ENCODE measurements at places on chromosomes 11 and 22.

DNA sequence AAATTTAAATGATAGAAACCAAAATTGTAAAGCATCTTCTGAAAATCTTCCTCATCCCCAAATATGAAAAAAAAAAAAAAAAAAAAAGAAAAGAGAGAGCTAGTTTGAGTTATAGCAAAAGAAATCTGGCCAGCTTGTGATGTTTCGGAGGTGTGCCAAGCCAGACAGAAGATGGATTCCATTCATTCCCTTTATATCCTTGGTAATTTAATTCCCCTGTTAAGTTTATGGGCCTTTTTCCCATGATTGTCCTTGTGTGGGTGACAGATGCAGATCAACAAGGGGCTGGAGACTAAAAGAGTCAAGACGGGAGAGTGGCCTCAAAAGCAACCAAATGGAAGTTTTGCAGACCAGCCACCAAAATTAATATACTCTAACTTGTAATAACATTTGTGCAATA lies 47.6 kb upstream of the PARVA start:
- DNase-seq, result no peak

GRCh38 chr11:44267006-44267749 lies 42.8 kb downstream of the ALX4 start:
- DNase-seq, result no peak

GRCh38 chr22:18110954-18111758 lies 547 bp downstream of the TUBA8 start:
- no peak for DNase-seq

- no peak for DNase-seq
These were observed 76.2 kb downstream of the SNX19 start for GRCh38 chr11:130839981-130840666.

DNA sequence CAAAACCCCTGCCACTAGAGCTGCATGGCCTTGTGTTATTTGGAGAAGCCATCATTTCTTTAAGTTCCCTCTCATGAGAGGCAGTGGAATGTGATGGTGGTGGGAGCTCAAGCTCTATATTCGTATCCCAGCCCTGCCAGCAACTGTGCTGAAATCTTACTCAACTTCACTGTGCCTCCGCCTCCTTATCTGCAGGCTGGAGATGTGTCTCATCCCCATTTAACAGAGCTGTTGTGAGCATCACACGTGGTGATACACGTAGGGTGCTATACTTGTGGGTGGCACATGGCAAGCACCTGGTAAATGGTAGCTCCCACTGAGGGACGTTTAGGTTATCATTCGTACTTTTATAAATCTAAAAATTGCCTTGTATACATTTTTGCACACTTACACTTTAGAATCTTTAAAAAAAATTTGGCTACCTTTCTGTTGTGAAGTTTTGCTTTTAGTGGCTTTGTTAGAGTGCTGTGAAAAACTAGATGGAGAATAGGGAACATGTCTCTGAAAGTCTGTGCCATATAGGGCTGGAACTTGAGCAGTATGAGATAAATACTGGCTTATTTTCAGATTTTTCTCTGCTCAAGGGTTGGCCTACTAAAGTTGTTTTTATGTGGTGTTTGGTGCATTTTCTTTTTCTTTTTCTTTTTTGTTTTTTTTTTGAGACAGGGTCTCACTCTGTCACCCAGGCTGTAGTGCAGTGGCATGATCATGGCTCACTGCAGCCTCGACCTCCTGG lies 23.2 kb downstream of the TNRC6B start:
- DNase-seq, result peak; percentile 78

- DNase-seq, result no peak
These were observed at the start of gene FBLN1 for GRCh38 chr22:45502215-45503049. Gene FBLN1 (plus strand): TSS chr22:45502883. CDS start chr22:45502986, 103 bp downstream.

- peak; percentile 66 for DNase-seq
These were observed 24.8 kb upstream of the TTC12 start for GRCh38 chr11:113289431-113290187.
